ENCODE measurements at places on chromosomes 4 and X. TPM values are rescaled to one million over a fixed set of nuclear protein-coding genes. Genes with fewer than 3 reads are reported as not detected.

- DNase-seq: no peak
These were observed 27.1 kb upstream of the ALB start for GRCh38 chr4:73376976-73377375.

GRCh38 chr4:70382691-70383181 is at the start of gene SMR3B:
Gene SMR3B (plus strand): TSS chr4:70383131. CDS start chr4:70384511, 1,380 bp downstream.
- DNase-seq: no peak

DNA sequence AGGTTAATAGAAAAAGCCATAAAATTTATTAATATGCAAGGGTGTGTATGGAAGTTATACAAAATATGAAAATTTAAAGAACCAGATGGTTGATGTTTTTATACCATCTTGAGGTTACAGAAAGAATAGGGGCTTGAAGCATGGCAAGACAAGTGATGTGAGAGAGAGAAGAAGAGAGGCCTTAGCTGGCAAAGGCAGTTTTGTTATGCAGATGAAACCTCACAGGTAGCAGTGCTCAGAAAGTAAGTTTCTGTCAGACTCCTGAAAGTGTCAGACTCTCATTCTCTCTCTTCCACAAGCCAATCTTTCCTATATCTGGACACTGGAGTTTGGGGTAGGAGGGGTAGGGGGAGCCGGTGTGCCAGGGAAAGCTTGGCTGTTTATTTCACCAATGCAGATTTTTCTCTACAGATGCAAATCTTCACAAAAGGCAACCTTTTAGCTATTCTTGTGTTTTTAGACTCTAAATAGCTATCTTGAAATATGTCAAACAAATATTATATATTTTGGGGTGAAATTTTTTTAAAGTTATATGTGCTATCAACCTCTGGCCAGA is 124.5 kb downstream of the CFAP299 start:
- no peak for DNase-seq

- DNase-seq: no peak
These were observed 35.1 kb downstream of the PRIMPOL start for GRCh38 chr4:184684491-184685189.

- no peak for DNase-seq
These were observed 13.7 kb upstream of the TLR8 start for GRCh38 chrX:12892716-12893115.

GRCh38 chr4:92074839-92075238 is 228.9 kb upstream of the GRID2 start:
- no peak for DNase-seq

DNA sequence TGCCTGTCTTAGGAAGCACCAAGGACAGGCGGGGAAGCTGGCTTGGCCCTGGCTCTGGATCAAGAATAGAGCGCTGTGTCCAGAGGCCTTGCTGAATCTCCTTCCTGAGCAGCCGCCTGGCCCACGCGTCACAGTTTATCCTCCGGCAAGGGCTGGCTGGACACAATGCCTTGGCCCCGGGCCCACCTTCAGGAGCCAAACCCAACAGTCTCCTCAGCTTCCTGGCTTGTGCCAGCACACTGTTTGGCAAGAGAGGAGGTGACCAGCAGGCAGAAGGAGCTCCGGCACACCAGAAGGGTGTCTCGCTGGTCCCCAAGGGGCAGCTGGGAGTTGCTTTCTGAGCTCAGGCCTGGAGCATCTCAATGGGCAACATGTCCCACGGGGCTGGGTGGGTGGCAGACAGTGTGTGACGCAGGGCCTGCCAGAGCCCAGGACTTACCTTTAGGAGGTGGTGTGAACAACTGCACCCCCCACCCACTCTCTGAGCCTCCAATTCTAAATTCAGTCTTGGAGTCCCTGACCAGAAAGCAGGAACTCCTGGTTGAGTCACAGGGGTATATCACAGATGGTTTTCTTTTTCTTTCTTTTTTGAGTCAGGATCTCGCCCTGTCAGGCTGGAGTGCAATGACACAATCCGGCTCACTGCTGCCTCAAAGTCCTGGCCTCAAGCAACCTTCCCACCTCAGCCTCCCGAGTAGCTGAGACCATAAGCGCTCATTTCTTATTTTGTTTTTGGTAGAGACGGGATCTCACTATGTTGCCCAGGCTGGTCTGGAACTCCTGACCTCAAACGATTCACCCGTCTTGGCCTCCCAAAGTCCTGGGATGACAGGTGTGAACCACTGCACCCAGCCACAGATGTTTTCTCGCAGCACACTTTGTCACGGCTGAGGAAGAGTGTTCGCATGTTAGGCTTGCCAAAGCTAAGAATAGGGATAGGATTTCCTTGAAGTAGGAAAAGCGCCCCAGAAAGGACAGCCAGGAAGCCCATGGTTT is 361.2 kb downstream of the BCOR start:
- peak; percentile 48 for DNase-seq

DNA sequence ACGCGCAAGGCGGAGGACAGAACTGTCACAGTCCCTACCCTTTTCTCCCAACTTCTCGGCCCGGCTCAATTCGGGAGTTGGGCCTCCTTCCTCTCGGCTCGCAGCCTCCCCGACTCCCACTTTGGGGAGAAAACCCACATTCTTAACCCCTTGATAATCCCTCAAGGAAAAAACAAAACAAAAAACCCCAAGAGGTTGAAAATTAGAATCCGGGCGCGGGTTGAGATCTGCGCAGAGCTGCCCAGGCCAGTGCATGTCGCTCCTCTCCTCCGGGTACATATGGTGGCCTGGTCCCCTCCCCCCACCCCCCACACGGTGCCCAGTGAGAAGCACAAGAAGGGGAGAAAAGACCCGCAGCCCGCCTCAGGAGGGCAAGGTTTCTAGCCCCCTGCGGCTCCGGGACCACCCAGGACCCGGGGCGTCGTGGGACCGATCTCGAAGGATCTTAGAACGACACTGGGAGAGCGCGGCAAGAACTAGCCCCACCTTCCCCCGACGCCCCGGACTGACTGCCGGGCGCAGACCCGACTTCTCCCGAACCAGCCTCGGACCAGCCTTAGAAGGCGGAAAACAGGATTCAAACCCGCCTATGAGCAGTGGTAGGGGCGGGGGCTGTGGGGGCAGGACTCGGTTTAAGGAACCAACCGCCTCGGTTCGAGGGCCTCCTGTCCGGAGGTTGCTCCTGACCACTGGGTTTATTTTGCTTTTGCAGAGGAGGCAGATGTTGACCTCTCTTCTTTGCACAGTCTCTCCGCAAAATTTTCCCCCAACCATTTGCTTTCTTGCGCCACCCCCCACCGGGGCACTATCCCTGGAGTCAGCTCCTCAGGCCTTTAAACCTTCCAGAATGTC is 2.5 kb upstream of the PDGFRA start:
- DNase-seq: peak; percentile 50

GRCh38 chr4:154497889-154498288 is 6.3 kb upstream of the DCHS2 start:
- DNase-seq: no peak

Gene TLR1
- 7.7 TPM for total RNA-seq

Gene MOSPD2
- total RNA-seq: 11.3 TPM

Gene GPR119
- total RNA-seq: not detected

Gene PCDH10
- 0.22 TPM for total RNA-seq

Gene PLP1
- 65.0 TPM for total RNA-seq

Gene RPA4
- total RNA-seq: 1.5 TPM

Gene RCHY1
- 42.2 TPM for total RNA-seq

Data from mucosa of descending colon (tissue), 3 donors.